AG04449 (cell line): ENCODE measurements at places on chromosomes 3 and 15.

GRCh38 chr3:4976109-4976508 is 3.1 kb upstream of the BHLHE40 start:
- DNase-seq: no peak

GRCh38 chr3:149895769-149896168 is 74.9 kb downstream of the PFN2 start:
- no peak for DNase-seq

GRCh38 chr15:69415381-69415780 is 1.2 kb downstream of the KIF23 start:
- no peak for DNase-seq

- no peak for DNase-seq
Observed at GRCh38 chr3:170778240-170779217, 91.5 kb downstream of the RPL22L1 start.
